ENCODE measurements at places on chromosomes 2 and 18.

GRCh38 chr18:37525262-37525585, 40.4 kb downstream of the CELF4 start:
- DNase-seq, result no peak

DNA sequence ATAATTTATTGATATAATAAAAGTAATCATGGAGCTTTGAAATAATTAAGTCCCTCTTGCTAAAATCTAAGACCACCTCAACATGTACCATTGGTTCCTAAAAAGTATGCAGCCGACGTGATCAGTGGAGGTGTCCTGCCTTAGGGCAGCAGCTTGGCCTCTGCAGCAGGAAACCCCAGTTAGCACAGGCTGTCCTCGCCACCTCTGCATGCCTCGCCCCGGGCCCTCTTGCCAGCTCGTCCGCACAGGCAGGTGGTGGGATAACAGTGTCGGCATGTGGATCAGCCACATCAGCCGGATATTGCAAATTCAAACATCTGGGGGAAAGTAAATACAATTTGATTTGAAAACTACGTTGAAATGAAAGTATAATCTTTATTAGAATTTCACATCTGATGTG, 22.9 kb downstream of the COA5 start:
- no peak for DNase-seq

DNA sequence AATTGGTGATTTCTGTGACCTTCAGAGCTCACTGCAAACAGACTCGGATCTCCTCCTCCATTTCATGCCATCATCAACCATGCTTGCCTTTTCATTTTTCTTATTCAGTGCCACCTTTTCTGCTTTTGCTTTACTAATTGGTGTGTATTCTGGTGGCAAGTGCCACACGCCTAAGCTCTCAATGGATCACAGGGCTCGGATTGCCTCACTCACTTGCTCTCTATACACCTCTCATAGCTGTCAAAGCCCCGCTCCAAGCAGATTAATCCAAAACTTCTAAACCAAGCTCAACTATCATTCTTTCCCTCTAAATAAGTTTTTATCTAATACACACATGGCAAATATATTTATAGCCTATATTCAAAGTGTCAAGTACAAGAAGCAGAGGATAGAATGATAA, 86.4 kb downstream of the PLEKHM3 start:
- DNase-seq, result no peak

DNA sequence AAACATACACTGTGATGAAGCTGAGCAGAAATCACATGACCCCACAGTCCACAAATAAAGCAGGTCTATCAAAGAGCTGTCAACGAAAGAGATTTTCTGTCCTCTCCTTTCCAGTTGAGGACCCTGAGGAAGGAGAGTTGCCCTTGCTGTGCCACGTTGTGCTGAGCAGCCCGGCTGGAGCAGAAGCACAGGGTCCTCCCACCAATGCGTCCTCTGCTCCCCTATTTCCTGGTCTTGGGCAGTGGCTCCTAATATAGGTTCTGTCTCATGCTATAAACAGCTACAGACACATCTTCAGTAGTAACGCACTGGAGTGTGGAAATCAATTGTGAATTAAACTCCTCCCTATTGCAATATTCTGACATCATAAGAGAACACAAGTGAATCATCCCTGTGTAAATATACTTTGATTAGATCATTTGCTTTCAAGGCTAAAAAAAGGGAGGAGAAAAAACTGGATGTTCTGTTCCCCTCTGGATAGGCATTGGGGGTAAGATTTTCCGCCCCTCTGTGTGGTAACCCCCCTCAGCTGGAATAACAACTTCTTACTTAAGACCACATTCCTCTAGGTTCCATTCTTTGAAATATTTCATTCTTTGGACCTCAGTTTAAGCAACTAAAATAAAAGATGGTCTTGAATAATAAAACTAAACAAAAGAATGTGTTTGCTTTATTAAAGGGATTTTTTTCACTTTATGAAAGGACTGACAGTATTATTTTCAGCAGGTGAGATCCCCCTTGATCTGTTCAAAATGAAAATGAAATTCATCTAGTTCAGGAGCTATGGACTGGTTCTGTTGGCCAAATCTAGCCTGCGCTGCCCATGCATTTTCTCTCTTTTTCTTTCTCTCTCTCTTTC, 8.3 kb upstream of the RHOB start:
- no peak for DNase-seq

GRCh38 chr2:7121851-7122250, 204.6 kb downstream of the RNF144A start:
- DNase-seq, result no peak

GRCh38 chr18:69490072-69490471, 89.4 kb downstream of the DOK6 start:
- no peak for DNase-seq

- no peak for DNase-seq
Observed at GRCh38 chr2:42339191-42339912, 21.7 kb downstream of the COX7A2L start.

- DNase-seq, result no peak
Observed at GRCh38 chr2:61443342-61444041, 27.4 kb downstream of the USP34 start.

DNA sequence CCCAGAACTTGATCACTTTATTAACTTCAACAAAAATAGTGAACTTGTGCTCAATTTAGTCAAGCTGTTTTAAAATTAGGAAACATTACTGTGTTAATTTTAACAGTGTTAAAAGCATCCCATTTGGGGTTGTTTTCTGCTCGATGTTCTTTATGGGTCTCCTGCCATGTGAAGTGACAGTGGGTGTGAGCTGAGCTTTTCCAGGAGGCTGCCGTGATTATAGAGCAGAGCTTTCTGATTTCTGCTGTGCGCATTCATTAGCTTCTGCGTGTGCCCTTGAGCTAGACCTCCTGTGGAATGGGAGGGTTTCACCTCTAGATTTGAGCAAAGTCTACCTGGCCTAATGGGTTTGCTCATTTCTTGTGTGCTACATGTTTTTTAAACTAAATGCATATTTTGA, 121.5 kb downstream of the WDSUB1 start:
- DNase-seq, result no peak

DNA sequence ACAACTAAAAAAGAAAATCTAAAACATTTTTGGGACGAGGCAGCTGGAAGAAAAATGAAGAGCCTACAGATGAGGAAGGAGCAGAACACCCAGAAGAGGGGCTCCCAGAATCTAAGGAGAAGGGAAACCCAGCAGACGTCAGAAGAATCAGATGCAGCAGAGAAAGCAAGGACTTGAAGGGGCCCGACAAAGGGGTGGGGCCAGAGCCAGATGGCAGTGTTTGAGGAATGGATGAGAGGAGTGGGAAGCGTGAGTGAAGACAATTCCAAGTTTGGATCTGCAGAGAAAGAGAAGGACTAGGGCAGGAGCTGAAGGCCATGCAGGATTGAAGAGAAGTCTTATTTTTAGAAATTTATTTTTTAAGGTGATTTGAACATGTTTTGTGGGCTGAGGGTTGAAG, 19.3 kb downstream of the PTMA start:
- no peak for DNase-seq

Measured in DMS79 treated with DMSO at 0.1 percent for 48 hours (cell line).